CD4-positive, alpha-beta T cell treated with Interleukin-6 at 100 ng/mL for 8 hours (primary cell): ENCODE measurements at places on chromosomes 6 and 20.

- no peak for DNase-seq
Measured at GRCh38 chr6:160733050-160733646, 31.1 kb downstream of the PLG start.

DNA sequence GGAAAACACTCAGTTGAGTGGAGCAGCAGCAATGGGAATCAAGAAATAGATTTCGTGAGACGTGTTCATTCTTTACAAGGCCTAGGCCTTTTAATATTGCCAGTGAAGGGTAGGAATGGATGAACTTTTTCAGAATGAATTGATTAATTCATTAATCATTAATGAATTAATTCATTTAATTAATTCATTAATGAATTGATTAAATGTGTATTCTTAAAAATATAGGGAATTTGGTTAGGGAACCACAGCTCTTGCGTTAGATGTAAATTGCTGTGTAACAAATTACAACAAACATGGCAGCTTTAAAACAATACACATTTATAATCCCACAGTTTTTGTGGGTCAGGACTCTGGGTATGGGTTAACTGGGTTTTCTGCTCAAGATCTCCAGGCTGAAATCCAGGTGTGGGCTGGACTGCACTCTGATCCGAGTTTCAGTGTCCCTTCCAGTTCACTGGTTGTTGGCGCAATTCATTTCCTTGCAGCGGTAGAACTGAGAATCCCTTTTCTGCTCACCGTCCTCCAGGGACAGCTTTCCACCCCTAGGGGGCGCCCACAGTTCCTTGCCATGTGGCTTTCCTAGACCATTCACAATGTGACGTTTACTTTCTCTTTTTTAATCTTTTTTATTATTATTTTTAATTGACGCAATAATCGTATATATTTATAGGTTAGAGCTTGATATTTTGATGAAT, 32.8 kb upstream of the BCAS1 start:
- DNase-seq = peak; percentile 49

GRCh38 chr20:23603321-23603720, 2.4 kb downstream of the CST9 start:
- DNase-seq = no peak

GRCh38 chr6:72035486-72035885, 149.1 kb downstream of the RIMS1 start:
- DNase-seq = no peak

DNA sequence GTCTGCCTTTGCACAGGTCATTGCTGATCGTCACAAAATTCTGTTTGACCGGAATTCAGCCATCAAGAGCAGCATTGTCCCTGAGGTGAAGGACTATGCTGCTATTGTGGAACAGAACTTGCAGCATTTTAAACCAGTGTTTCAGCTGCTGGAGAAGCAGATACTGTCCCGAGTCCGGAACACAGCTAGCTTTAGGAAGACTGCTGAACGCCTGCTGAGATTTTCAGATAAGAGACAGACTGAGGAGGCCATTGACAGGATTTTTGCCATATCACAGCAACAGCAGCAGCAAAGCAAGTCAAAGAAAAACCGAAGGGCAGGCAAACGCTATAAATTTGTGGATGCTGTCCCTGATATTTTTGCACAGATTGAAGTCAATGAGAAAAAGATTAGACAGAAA, 24.6 kb upstream of the CALHM6 start:
- no peak for DNase-seq

DNA sequence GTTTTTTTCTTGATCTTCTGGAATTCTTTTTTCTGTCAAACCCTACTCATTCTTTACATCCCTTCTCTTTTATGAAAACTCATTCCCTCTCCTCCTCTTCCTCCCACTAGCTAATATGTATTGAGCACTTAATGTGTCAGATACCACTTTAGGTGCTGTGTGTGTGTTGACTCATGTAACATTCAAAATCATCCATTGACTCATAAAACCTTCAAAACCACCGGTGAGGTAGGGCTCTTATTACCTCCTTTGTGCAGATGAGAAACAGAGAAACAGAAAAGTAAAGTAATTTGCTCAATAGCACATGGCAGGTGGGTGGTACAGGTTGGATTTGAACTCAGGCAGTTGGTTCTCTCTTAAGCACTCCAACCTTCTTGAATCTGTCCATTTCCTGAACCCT, 136.3 kb upstream of the NEDD9 start:
- no peak for DNase-seq

- DNase-seq = no peak
Measured at GRCh38 chr20:59525500-59526241, 78.7 kb upstream of the PHACTR3 start.

DNA sequence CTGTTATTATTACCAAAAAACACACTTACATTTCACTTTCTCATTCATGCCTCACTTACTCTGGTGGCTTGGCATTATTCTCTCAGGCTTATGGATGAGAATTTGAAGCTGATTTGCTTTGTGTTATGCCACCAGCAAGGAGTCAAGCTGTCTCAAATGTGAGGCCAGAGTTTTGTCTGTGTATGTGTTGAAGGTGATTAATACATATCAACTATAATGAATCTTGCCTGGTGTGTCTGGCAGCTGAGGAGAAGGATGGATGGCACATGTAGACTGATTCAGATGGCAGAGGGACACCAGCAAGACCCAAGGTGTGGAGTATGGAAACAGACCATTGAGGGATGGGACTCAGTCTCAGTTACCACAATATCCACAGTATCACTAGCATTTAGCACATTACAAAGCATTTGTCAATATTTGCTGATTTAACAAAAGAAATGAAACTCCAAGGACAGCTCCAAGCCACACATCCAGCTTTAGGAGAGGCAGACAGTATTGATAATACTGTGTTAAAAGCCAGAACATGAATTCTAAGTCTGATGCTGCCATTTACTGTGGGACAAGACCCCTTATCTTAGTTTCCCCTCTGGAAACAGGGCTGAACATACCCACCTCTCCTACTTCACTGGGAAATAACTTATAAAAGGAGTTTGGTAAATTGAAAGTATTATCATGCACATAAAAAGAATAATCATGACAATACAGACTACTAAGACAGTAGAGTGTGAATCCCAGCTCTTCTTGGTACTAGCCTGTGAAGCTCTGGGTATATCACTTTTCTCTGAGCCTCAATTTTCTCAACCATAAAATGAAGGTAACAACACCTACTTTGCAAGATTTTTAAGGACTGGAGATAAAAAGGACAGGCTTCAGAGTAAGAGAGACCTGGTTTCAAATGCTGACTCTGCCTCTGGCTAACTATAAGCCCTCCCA, 11.2 kb downstream of the BCL2L1 start:
- no peak for DNase-seq

GRCh38 chr6:10140136-10140535, 274.7 kb downstream of the TFAP2A start:
- no peak for DNase-seq

DNA sequence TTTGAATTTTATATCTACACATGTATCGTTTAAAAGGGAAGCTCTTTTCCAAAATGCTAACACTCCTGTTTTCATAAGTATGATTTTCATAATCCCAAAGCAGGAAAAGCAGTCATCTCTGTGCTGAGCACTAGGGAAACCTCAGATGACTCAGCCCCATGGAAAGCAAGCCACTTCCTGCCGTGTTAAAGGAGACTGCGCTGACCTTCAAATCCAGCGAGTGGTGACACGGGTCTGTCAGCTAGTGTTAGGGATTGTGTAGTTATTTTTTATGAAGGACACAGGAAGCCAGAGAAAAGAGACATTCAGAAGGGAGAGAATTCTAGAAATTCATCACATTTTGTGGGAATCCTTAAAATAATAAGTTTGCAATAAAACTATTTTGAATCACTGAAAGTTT, 57.0 kb upstream of the CD93 start:
- DNase-seq = peak; percentile 8

DNA sequence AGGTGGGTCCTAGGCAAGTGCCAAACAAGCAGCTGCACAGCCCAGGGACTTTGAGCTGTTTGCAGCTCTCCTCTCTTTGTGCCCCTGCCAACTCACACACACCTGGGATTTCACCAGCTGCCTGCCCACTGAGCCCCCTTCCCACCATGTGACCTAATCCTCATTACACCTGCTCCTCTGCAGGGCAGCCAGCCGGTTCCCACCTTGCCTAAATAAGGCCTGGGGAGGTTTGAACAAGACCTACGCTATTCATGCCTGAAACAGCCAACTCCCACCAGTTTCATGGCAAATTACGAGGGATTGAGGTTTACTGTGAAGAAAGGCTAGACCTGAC, 92.6 kb upstream of the SOX4 start:
- DNase-seq = no peak

- no peak for DNase-seq
Measured at GRCh38 chr6:142537612-142538478, 236.0 kb downstream of the ADGRG6 start.

DNA sequence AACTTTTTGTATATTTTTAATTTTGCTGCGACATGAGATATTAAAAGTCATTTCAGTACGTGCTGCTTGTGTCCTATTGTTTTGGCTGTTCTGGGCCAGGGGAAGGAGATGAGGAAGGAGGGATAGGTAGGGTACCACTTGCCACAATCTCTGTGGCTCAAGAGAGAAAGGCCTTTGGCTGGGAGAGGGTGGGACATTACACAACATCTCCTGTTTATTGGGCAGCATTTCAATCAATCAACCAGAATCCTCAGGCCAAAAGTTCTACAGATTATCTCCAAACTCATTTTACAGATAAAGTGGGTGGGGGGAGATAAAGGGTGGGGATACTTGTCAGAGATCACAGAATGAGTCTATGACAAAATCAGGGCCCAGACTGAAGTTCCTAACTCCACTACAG, 6.9 kb upstream of the CCM2L start:
- no peak for DNase-seq

DNA sequence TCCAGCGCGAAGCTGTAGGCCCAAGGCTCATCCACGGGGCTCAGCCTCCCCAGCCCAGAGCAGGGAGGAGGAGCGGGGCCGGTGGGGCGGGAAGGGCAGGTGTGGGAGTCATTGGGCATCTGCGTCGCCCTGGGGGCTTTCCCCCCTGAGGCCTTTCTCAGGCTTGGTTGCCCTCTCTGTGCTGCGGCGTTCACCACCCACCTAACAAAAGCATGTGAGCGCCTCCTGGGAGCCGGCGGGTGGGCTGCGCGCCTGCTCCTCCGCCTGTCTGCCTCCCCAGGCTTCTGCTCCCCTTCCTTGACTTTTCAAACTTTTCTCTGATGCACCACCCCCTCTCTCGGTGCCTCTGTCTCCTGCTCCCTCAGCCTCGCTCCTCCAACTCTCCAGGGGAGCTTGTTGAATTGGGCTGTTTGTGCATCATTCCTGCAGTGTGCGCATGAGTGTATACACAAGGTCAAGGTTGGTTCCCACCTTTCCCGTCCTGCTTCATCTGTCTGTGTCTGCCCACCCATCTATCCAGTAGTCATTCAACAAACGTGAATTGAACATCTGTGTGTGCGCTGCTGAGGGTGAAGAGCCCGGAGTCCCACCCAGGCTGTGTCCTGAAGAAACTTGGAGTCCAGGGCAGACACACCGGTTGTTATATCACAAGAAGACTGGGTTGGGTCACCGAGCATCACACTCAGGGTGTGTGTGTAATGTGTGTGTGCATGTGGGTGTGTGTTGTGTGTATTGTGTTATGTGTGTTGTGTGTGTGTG, 82.4 kb upstream of the NNAT start:
- DNase-seq = no peak

GRCh38 chr6:34566830-34567546, 10.9 kb upstream of the SPDEF start:
- DNase-seq = no peak

GRCh38 chr20:15506311-15506710, 1066.9 kb downstream of the KIF16B start:
- no peak for DNase-seq

DNA sequence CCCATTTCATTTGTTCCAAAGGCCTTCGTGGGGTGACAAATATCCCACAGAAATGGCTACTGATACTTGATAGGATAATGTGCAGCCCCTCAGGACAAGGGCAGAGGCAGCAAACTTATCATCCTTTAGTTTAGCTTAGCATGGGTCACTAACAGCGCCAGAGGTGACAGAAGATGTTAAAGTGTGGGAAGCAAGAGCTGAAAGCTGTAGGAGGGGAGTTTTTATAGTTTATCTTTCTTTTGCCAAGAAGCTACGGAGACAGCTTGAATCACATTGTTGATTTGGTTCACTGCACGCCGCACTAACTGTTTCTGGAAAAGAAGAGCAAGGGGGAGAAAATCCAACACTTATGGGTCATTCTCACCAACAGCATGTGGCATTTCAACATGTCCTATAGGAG, 773.9 kb upstream of the MMS22L start:
- no peak for DNase-seq

DNA sequence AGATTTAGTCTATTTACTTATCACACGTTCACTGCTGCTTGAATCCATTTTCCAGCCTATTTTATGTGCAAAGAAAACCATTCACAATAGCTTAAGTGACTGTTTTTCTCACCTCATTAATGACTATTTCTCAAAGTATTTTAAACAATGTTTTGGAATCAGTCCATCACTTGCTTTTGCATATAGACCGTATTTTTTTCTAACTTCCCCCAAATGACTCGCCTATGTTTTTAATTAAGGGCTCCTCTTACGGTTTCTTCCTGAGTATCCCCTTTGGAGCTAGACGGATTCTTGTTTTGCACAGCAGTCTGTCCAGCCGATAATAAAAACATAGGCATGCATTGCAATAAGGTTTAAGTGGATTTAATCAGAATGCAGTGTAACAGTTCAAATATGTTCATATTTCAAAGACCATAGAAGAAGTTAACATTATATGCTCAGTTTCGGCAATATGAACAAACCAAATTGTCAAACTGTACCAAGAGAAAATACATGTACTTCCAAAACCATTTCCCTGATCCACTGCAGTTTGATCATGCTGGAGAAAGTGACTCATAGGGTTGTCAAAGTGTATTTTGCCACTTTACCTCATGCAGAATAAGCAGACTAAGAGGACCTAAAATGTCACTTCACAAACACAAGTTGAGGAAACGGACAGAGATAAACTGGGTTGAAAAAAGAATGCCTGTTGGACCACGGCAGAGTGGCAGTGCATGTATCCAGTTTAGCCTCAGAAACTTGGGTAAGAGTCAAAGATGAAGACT, 66.4 kb downstream of the HMGN3 start:
- no peak for DNase-seq

DNA sequence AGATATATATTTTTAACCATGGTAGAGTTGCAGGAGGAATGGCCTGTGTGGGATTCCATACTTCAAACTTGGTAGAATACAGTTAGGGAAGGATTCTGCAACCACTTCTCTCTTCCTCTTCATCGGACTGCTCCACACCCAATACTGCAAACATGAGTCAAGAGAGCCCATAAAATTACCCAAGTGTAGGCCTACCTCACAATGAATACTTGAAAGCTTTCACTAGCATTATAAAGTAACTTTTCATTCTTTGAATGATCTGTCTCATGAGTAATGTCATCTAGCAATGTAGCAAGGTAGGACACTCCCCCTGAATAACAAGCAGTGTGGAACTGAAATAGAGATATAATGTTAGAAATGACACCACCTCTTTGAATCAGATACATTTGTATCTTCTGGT, 79.4 kb downstream of the FOXC1 start:
- DNase-seq = no peak

GRCh38 chr6:10598084-10598960, 77.2 kb downstream of the GCNT2 start:
- DNase-seq = no peak

DNA sequence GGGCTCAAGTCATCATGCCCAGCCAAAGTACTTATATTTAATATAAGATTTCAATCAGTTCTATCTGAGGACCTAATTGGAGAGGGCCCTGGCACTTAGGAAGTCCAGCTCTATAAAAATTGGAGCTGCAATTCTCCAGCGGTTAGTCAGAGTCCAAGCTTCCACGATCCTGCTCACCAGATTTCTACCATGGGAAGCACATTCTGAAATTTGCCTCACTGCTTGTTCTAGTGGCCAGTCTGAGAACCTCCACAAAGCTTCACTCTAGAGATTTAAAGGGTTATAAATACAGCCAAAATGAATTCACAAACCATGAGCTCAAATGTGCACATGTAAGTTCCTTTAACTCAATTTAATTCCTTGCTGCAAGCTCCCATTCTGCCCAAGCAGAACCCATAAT, 33.5 kb downstream of the PNLDC1 start:
- no peak for DNase-seq
